ENCODE measurements at places on chromosomes 4 and X.

DNA sequence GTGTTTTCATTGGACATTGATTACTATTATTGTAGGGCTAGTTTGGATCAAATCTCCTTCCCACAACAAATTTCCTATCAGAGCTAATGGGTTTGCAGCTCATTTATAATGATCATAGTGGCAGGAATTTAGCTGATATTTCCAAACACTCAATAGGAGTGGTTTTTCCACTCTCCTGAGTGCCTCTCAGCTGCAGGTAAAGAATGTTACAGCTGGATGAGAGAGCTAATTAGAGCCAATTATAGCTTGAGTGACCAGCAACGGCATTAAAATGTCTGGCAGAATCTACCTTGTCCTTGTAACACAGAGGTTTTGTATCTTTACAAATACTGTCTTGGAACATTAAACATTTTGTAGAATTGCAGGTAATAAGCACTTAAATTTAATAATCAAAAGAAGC is 602.8 kb upstream of the EPHA5 start:
- no peaks in the 10 kb centered on the region for H3K27me3 ChIP-seq
- no peaks in the 10 kb centered on the region for H3K4me1 ChIP-seq
- no peak overlapping the region for H3K27ac ChIP-seq
- no peak for DNase-seq

- no peak overlapping the region for H3K4me3 ChIP-seq
- H3K36me3 ChIP-seq = no peaks in the 10 kb centered on the region
- no peaks in the 10 kb centered on the region for H3K27me3 ChIP-seq
- H3K4me1 ChIP-seq = peaks cover 38% of the 10 kb centered on the region
- no peak overlapping the region for H3K27ac ChIP-seq
Observed at GRCh38 chr4:114088481-114088880, 109.0 kb upstream of the ARSJ start.

DNA sequence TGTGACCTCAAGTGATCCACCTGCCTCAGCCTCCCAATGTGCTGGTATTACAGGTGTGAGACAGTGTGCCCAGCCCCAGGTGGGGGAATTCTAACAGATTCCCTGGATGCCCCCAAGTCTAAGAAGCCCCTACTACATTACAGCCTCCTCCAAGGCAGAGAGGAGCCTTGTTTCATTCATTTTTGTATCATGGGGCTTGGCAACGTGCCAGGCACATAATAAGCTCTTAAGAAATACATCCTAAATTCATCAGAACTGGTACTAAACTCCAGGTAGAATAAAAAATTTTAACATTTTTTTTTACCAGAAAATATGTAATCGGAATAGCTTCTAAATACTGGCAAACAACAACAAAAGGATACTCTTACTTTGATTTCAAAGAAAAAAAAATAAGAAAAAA is 127.1 kb downstream of the CHIC2 start:
- H3K4me1 ChIP-seq = peaks cover 45% of the 10 kb centered on the region
- peaks cover 19% of the 10 kb centered on the region for H3K36me3 ChIP-seq
- H3K27ac ChIP-seq = no peak overlapping the region
- no peak overlapping the region for H3K4me3 ChIP-seq
- no peaks in the 10 kb centered on the region for H3K27me3 ChIP-seq

DNA sequence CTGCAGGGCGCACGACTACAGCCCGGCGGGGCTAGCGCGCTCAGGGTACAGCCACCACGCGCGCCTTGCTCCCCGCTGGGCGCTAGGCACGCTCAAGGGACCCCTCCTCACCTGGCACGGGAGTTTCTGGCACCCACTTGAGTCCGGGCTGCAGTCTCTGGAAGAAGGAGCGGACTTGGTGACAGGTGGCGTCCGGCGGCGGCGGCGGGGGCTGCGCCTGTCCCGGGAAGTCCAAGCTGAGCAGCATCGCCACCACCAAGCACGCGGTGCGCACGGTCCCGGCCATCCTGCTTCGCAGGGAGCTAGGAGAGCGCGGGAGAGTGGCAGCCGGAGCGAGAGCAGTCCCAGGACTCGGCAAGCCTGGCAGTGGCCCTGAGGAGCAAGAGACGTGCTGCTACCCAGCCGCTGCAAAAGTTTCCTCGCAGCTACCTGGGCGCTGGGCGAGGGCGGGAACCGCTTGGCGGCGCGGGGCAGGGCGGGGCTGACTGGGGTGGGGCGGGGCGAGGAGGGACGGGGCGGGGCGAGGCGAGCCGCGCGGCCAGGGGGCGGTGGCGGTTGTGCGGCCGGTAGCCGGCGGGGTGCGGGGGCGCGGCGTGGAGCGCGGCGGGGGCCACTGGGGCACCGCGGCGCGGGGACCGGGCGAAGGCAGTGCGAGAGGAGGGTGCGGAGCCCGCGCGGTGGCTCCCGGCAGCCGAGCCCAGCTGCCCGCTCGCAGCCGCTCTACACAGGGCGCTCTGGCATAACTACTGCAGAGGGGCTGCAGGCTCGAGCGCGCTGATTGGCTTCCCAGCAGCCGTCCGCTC is at the start of gene GPC3:
GPC3 (minus strand) TSS at position 431 of the 803 bp plus-strand sequence.
- H3K4me3 ChIP-seq = no peak within 1 kb of the TSS
- no peaks in the 10 kb centered on the region for H3K36me3 ChIP-seq
- peaks cover 2% of the 10 kb centered on the region for H3K27me3 ChIP-seq
- DNase-seq = no peak
- H3K4me1 ChIP-seq = no peaks in the 10 kb centered on the region

- no peak for DNase-seq
- H3K4me1 ChIP-seq = no peaks in the 10 kb centered on the region
- H3K36me3 ChIP-seq = no peaks in the 10 kb centered on the region
- H3K4me3 ChIP-seq = peak overlapping the region; percentile 86
Observed at GRCh38 chrX:112839856-112840255, 775 bp downstream of the AMOT start.

GRCh38 chr4:140769209-140769608 is 13.0 kb upstream of the TBC1D9 start:
- H3K27me3 ChIP-seq = peaks cover 12% of the 10 kb centered on the region
- no peak overlapping the region for H3K4me3 ChIP-seq
- no peak overlapping the region for H3K27ac ChIP-seq
- DNase-seq = no peak

- no peaks in the 10 kb centered on the region for H3K27me3 ChIP-seq
- DNase-seq = no peak
- no peak overlapping the region for H3K27ac ChIP-seq
- no peak overlapping the region for H3K4me3 ChIP-seq
Observed at GRCh38 chrX:56802921-56803849, 74.1 kb downstream of the NBDY start.

GRCh38 chrX:39859991-39860861 is 237.5 kb downstream of the BCOR start:
- H3K4me3 ChIP-seq = no peak overlapping the region
- peaks cover 22% of the 10 kb centered on the region for H3K4me1 ChIP-seq
- H3K36me3 ChIP-seq = no peaks in the 10 kb centered on the region
- H3K27ac ChIP-seq = no peak overlapping the region

- H3K36me3 ChIP-seq = no peaks in the 10 kb centered on the region
- H3K27ac ChIP-seq = peak overlapping the region; percentile 83
- no peak overlapping the region for H3K4me3 ChIP-seq
- H3K27me3 ChIP-seq = no peaks in the 10 kb centered on the region
- H3K4me1 ChIP-seq = peaks cover 30% of the 10 kb centered on the region
Observed at GRCh38 chr4:78584863-78585547, 33.4 kb downstream of the ANXA3 start.

DNA sequence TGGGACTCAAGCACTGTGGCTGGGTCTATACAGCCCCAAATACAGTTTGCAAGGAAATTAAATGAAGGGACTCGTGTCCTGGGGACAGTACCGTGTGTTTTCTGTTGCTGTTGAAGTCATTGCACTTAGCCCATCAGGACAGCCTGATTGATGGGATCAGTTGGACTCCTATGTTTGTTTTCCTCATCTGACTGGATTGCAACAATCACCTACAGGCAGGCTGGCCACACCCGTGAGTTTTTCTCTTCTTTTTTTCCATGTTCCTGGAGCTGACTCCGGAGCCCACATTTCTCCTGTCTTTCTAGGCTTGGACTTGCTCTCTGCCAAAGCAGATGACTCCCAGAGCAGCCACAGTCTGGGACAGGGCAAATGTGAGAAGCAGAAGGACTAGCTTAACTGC is 38.1 kb downstream of the RTL9 start:
- H3K4me1 ChIP-seq = peaks cover 42% of the 10 kb centered on the region
- H3K27me3 ChIP-seq = no peaks in the 10 kb centered on the region
- no peaks in the 10 kb centered on the region for H3K36me3 ChIP-seq
- DNase-seq = no peak

- DNase-seq = no peak
- H3K4me3 ChIP-seq = no peak overlapping the region
- no peaks in the 10 kb centered on the region for H3K27me3 ChIP-seq
- no peaks in the 10 kb centered on the region for H3K4me1 ChIP-seq
- no peak overlapping the region for H3K27ac ChIP-seq
Observed at GRCh38 chr4:43471950-43472349, 579.4 kb downstream of the GRXCR1 start.

- no peak for DNase-seq
- no peak overlapping the region for H3K4me3 ChIP-seq
- no peak overlapping the region for H3K27ac ChIP-seq
- peaks cover 10% of the 10 kb centered on the region for H3K4me1 ChIP-seq
- H3K36me3 ChIP-seq = no peaks in the 10 kb centered on the region
- peaks cover 2% of the 10 kb centered on the region for H3K27me3 ChIP-seq
Observed at GRCh38 chr4:87559090-87559837, 30.1 kb upstream of the SPARCL1 start.

GRCh38 chr4:23766344-23766743 is 123.5 kb downstream of the PPARGC1A start:
- H3K36me3 ChIP-seq = no peaks in the 10 kb centered on the region
- H3K4me1 ChIP-seq = no peaks in the 10 kb centered on the region
- no peak for DNase-seq
- no peak overlapping the region for H3K27ac ChIP-seq
- H3K27me3 ChIP-seq = no peaks in the 10 kb centered on the region
- H3K4me3 ChIP-seq = no peak overlapping the region

DNA sequence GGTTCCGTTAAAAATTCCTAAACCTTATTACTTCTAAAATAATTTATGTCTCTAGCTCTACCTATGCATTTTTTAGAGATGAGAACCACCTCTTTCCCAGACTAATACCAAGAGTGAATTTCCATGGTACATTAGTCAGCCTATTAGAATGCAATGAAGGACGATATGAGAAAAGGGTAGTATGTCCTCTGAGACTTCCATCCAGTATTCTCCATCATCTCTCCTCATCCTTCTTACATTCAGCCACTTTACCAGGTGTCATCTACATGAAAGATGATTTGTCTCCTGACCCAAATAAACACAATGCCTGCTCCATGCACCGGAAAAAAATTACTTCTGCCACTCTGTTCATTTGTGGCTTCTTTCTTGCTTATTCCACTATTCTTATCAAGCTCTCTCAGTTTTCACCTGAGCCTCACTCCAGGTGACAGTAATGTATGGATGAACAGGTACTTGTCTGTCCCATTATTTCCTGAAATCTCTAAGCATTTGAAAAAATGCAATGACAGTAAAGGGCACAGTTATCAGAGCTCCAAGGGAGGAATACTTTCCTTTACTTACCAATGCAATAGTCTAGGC is 97.9 kb downstream of the MAB21L2 start:
- H3K4me1 ChIP-seq = peaks cover 23% of the 10 kb centered on the region
- H3K4me3 ChIP-seq = peak overlapping the region; percentile 88
- H3K27ac ChIP-seq = peak overlapping the region; percentile 89
- no peaks in the 10 kb centered on the region for H3K27me3 ChIP-seq
- peak; percentile 37 for DNase-seq
- H3K36me3 ChIP-seq = no peaks in the 10 kb centered on the region

DNA sequence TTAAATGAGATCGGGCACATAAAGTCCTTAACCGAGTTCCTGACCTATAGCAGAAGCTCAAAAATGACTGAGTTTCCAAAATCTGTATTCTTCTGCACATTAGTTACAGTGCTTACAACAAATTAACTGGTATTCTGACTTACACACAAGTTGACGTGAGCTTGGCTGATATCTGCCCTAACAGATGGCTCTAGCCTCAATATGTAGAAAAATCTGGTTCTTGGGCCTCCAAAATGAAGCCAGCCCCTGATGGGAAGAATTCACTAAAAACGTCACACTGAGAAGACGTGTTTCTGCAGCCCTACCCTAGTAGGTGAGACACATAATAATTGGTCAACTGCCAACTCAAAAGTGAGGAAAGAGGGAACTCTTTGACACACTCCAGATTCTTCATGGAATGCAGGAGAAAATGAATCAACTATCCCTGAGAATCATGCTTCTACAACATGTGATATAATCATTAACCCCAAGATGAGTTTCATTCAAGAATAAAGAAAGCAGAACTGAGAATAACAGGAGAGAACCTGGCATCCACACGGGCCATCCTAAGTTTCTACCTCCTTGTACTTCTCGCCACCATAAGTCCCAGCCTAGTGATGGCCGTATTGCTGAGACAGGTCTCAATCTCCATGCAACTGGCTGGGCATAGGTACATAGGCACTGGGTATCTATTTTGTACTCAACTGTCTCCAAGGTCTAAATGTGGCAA is 8.2 kb downstream of the STX18 start:
- no peak for DNase-seq
- no peaks in the 10 kb centered on the region for H3K36me3 ChIP-seq
- no peak overlapping the region for H3K27ac ChIP-seq

GRCh38 chrX:129631849-129632248 is 22.9 kb downstream of the APLN start:
- no peak overlapping the region for H3K4me3 ChIP-seq
- H3K36me3 ChIP-seq = no peaks in the 10 kb centered on the region
- H3K4me1 ChIP-seq = no peaks in the 10 kb centered on the region
- peaks cover 4% of the 10 kb centered on the region for H3K27me3 ChIP-seq

DNA sequence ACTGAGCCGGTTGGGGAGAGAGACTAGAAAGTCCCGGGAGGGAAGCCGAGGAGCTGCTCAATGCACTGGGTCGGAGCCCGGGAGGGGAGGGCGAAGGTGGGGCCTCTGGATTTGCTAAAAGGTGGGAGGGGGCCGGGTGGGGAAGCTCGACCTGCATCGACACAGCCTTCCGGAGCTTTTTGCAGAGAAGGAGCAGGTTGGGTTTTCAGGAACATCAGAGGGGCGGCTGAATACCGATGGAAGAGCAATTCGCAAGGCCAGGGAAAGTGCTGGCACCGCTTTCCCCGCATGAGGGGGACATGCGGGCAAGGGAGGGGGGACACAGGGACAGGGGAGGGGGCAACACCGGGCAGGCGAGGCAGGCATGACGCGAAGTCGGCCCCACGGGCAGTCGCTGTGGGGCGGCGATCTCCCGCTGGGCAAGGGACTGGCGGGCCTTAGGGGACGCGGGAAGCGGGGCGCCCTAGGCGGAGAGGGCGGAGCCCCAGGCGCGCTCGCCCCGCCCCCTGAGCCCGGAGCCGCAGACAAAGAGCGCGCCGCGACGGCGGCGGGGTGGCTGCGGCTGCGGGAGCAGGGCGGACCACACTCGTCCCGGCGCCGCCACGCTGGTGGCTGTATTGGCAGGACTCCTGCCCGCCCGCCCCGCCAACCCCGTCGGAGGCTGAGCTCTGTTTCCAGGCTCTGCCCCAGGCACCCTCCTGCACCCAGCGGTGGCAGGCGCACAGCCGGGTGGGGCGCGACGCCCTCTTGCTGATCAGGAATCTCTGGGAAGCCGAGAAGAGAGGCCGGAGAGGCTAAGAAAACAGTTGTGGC is 11.6 kb downstream of the PDZD4 start:
- H3K27ac ChIP-seq = no peak overlapping the region
- H3K4me3 ChIP-seq = no peak overlapping the region
